ENCODE measurements at places on chromosomes 7 and 10.

GRCh38 chr10:88541116-88541626 lies 41.9 kb downstream of the RNLS start:
- DNase-seq = no peak

- DNase-seq = no peak
Observed at GRCh38 chr7:151873402-151873965, 3.4 kb downstream of the PRKAG2 start.

- peak; percentile 20 for DNase-seq
Observed at GRCh38 chr10:9869606-9870176, 1148.0 kb upstream of the CELF2 start.

DNA sequence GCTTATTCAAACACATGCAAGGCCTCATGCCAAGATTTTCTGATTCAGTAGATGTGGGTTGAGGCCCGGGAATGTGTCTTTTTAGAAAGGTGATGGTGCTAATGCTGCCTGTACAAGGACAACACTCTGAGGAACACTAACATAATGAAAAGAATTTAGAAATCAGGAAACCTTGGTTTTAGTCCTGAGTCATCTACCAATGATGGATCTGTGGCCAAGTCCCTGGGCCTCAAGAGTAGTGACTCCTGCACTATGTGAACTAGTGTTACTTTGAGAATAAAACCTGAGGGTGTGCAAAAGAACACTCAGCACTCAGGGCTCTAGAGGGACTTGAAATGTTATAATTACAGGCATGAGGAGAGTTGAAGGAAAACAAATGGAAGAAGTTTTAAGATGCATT lies 741.7 kb upstream of the GALNT17 start:
- no peak for DNase-seq

DNA sequence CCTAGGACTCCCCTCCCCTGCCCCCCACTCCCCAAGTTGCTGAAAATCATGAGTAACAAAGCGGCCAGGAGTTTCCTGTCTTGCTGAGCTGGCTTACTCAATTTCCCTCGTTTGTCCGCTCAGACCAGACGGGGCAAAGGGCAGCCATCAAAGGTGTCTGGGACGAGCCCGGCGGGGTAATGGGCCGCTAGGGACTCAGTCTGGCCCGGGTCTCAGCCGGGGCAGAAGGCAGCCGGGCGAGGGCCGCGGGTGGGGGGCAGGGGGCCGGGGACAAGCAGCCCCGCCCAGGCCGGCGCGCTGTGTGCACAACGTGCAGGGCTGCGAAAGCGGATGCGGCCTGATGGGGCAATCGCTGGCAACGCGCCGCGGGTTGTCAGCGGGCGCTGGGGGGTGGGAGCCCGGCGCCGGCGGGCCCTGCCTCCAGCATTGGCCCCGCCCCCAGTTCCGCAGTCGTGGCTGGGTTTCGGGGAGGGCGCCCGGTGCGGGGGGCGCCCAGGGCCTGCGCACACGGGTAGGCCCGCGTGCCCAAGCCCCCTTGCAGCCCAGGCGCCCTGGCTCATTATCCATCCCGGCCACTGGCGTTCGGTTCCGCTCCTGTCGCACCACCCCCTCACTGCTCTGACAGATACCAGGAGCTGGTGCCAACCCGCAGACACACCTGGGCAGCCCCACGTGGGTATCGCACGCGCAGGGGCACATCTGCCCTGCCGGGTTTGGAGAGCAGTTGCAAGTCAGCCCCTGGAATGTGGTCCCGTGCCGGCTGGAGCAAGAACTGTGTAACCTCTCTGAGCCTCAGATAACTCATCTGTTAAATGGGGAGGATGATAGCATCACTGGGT lies 35.1 kb downstream of the DNAJB12 start:
- DNase-seq = peak; percentile 97

DNA sequence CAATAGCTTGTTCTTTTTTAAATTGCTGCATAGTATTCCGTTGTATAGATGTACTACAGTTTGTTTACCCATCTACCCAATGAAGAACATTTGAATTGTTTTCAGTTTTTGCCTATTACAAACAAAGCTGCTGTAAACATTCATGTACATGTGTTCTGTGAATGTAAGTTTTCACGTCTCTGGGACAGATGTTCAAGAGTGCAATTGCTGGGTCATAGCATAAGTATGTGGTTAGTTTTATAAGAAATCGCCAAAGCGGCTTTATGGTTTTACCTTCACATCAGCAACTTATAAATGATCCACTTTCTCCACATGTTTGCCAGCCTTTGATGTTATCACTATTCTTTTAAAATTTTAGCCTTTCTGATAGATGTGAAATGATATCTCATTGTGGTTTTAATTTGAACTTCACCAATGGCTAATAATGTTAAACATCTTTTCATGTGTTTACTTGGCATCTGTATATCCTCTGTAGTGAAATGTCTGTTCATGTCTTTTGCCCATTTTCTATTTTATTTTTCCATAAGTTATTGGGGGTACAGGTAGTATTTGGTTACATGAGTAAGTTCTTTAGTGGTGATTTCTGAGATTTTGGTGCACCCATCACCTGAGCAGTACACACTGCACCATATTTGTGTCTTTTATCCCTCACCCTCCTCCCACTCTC lies 73.5 kb downstream of the TBXAS1 start:
- DNase-seq = no peak

GRCh38 chr7:66157060-66157459 lies 42.4 kb downstream of the CRCP start:
- peak; percentile 58 for DNase-seq

DNA sequence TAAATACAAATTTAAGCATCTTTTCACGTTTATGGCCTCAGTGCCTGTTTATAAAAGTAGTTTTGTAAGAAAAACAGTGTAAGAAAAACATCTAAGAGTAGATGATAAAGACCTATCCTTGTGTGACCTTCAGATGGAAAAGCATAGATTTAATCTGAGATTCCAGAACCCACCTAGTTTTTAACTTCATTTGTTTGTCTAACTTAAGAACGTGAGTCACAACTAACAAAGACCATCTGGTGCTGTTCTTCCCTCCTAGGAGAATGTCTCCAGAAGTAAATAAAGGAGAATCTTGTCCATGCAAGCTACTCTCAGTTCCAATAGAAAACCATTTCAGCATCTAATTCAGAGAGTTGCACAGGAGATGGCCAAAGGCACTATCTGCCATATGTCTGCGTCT lies 265.4 kb upstream of the C7orf33 start:
- no peak for DNase-seq

DNA sequence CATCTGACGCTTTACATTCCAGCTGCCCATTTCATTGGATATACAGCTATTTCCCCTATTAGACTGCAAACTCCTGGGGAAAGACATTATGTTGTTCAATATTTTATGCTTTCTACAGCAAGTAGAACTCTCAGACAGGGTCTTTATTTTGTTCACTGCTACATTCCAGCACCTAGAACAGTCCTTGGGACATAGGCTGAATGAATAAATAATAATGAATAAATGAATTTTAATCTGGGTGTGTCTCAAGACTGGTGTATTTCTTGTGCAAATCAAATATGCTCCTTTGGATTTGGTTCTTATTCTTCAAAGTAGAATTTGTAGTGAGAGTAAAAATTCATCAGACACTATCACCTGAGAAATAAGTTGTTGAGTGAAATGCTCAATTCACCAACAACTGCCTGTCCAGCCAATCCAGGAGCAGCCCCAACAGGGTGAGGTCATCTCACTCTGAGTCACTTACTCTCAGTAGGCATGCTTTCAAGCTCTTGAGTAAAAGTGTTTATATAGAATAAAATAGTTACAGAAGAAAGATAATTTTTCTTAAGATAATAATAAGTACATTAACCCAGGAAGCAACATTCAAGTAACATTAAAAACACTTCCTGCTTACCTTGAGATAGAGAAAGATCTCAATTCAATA lies 287.5 kb upstream of the NPVF start:
- DNase-seq = no peak

DNA sequence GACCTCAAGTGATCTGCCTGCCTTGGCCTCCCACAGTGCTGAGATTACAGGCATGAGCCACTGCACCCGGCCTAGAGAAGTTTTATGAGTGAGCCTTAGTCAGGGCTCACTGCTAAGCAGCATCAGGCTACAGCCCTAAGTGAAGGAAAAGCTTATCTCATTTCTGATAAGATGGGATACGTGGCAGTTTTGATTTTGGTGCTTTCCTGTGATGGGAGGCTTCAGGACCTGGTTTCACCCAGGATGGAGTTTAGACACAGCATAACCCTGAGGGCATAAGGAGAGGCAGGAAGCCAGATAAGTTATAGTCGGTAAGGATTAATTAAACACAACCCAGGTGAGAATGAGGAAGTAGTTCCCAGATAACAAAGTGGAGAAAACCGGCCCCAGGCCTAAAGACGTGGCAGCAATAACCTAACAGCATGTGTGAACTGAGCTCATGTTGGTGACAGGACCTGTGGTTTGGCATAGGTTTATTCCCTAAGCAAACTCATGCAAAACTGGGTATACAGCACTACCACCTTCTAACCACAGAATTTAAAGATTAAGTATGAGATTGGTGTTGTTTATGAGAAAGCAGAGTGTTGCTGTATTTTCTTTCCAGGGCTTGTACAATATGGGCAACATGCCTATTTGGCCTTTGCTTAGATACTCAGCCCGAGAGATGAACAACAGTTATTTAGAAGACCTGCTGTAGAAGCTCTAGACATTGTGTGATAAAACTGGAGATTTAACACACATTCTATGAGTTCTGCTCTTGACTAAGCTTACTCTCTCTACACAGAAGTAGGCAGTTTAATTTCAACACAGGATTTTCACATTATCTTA lies 119.4 kb downstream of the COL28A1 start:
- DNase-seq = peak; percentile 21

DNA sequence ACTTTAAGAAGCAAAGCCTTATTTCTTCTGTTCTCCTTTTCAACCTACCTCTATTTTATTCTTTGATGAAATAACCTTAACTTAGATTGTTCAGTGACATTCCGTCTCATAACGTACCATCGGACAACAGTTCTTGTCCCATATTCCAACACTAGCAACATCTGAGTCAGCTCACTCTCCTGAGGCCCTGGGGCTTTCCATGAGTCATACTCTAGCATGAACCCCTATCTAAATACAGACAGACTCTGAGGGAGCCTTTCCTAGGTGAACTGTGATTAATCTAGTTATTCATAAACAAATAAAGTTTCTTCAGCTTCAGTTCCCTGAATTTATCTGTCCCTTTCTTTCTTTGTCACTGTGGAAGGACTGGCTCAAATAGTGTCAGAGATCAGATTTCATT lies 168.7 kb upstream of the LYZL1 start:
- no peak for DNase-seq

GRCh38 chr7:1246871-1247526 lies 14.3 kb downstream of the UNCX start:
- DNase-seq = no peak

DNA sequence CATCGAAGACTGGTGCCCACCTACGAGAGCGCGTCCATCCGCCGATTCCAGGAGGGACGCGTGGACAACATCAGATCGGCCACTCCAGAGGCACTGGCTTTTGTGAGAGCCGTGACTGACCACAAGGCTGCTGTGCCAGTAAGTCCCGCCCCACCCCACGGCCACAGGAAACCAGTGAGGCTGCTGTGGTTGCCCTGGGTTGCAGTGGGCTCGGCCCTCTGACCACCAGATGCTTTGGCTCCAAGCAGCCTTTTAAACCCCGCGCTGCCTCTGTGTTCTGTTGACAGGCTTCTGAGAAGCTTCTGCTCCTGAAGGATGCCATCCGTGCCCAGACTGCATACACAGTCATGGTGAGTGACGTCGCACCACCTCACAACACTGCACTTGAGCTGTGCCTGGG lies 24.4 kb upstream of the C10orf53 start:
- DNase-seq = peak; percentile 1

DNA sequence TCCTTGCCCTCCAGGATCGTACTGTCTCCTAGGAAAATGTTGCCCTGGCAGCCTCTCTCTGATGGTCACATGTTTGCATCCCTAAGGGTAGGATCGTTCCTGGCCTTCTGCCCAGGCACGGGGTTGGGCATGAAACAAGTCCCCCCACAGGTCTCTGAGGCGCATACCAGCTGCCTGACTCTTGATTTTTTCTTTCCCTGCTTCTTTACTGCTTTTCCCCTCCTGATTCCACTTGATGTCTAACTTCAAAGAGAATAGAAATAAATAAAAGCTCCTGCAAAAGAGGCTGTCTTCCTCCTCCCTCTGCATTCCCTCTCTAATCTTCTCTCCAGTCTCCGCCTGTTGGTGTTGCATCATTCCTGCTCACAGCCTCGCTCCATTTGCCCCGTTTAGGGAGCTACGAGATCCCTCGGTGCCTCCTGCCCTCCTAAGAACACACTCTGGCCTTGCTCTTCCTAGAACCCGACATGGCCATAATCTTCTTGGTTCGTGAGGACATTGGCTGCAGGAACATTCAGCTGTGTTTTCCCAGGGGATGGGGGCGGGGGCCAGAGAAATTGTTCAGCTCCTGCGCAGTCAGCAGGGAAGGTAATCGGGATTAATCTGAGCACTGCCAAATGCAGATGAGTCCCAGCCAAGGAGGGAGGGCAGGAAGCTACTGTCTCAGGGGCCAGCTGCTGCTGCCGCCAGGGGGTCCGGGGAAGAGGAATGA lies 26.0 kb downstream of the LEP start:
- DNase-seq = no peak

DNA sequence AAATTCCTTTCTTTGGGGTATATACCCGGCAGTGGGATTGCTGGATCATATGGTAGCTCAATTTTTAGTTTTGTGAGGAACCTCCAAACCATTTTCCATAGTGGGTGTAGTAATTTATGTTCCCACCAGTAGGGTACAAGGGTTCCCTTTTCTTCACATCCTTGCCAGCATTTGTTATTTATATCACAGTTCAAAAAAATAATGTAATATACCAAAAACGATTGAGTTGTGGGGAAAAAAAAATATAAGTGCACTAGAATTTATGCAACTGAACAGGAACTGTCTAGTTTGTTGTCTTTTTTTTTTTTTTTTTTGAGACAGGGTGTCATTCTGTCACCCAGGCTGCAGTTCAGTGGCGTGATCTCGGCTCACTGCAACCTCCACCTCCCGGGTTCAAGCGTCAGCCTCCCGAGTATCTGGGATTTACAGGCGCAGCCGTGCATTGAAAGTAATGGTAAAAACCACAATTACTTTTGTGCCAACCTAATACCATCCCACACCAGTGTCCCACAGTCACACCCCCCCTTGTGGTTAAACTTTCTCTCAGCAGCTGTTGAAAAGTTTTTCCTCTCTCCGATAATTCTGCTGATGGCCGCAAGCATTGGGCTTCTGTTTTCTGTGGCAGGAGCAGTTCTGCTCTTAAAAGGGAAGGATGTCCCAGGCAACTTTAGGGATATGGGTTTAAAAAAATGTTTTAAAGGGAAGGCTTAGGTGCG lies 6.8 kb upstream of the LAT2 start:
- peak; percentile 95 for DNase-seq

- no peak for DNase-seq
Observed at GRCh38 chr10:123462756-123463155, 203.4 kb upstream of the GPR26 start.

Data from hematopoietic multipotent progenitor cell treated with erythropoietin and hydrocortisone succinate and interleukin-3 and kit ligand, for 4 days (in vitro differentiated cells).